ENCODE measurements at places on chromosomes 12 and 14.

GRCh38 chr12:6941267-6941666, 2.3 kb upstream of the RNU7-1 start:
- DNase-seq, result no peak

GRCh38 chr14:100187247-100187833, 27.9 kb upstream of the DEGS2 start:
- DNase-seq, result no peak

GRCh38 chr14:52304248-52304904, 9.7 kb upstream of the PTGER2 start:
- no peak for DNase-seq

DNA sequence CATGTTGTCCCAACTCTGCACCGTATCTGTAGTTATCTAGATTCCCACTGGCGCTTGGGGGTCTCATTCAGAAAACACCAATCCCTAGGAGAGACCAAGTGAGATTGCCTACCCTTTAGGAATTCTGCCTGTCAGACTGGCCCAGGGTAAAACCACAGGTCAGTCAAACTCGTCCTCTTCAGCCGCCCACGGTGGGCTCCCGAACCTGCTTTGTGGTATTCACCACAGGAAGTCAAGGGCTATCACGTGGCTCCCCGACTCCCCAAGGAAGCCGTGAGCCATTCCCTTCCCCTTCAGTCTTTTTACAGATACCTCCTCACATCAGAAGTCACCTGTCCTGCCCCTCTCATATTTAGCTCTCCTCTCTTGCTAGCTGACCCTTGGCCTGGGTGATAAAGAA, 159.9 kb downstream of the EGLN3 start:
- DNase-seq, result no peak

- no peak for DNase-seq
Observed at GRCh38 chr14:99568567-99569560, 35.1 kb downstream of the CCDC85C start.

- DNase-seq, result no peak
Observed at GRCh38 chr12:124541322-124541721, 26.1 kb downstream of the NCOR2 start.

- DNase-seq, result no peak
Observed at GRCh38 chr12:76417116-76417515, 68.9 kb upstream of the BBS10 start.

- DNase-seq, result no peak
Observed at GRCh38 chr14:35366056-35366451, 38.5 kb downstream of the NFKBIA start.

DNA sequence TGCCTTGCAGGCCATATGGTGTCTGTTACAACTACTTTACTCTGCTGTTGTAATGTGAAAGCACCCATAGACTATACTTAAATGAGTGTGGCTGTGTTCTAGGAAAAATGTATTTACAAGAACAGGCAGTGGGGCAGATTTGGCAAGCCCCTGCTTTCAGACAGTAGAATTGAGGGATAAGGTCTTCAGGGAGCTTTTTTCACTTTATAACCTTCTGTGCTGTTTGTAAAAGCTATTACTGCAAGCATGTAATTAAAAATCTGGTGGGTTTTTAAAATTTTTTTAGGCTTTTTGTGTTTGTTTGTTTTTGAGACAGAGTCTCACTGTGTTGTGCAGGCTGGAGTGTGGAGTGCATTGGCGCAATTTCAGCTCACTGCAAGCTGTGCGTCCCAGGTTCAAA, 73.9 kb downstream of the VEZT start:
- no peak for DNase-seq

GRCh38 chr14:94227029-94227428, 52.9 kb downstream of the PPP4R4 start:
- DNase-seq, result no peak

DNA sequence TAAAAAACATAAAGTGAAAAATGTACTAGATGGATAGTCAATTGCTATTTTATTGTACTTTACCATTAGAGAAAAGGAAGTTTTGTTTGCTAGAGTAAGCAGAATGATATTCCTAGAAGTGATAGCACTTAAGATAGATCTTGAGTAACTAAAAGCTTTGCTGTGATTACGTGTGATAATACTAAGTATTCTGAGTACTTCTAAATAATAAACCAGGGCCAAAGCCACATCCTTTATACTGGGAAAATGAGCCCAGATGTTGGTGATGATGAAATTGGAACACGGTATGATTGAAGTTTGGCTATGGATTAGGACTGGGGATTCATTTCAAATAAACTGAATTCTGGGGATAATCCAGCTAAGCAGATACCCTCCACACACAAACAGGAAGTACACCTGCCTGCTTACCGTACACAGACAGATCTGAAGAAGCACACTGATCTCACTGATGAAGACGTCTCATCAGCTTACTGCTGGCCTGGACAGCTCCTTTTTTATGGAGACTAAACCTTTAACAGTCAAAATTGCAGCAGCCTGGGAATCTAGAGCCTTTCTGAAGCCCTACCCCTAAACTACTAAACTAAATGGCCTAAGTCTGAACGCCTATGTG, 199.8 kb downstream of the LRFN5 start:
- DNase-seq, result no peak
